Lung (tissue), 17 donors: ENCODE measurements at places on chromosomes 4 and X. TPM values are rescaled to one million over a fixed set of nuclear protein-coding genes. Genes with fewer than 3 reads are reported as not detected.

GRCh38 chrX:36640232-36640631, 367.9 kb upstream of the FAM47C start:
- DNase-seq, result no peak
- no peak overlapping the region for H3K27ac ChIP-seq
- H3K4me1 ChIP-seq, result no peaks in the 10 kb centered on the region
- H3K4me3 ChIP-seq, result no peak overlapping the region

DNA sequence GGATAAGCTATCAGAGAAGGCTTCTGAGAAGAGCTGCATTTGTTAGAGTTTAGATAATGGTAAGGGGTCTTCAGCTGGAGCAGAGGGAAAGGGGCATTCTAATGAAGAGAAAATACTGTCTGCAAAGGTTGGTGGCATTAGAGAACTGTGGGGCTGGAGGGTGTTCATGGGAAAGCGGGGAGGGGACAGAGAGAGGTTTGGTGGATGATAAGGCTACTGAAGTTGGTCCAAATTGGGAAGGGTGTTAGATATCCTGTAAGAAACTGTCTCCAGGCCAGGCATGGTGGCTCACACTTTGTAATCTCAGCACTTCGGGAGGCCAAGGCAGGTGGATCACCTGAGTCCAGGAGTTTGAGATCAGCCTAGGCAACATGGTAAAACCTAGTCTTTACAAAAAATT, 59.9 kb downstream of the AFF1 start:
- H3K4me1 ChIP-seq, result peaks cover 24% of the 10 kb centered on the region
- no peak for DNase-seq
- no peak overlapping the region for H3K27ac ChIP-seq
- H3K4me3 ChIP-seq, result no peak overlapping the region

Gene KLHL5
- total RNA-seq, result 33.4 TPM

Gene PRKG2
- total RNA-seq, result 3.3 TPM

DNA sequence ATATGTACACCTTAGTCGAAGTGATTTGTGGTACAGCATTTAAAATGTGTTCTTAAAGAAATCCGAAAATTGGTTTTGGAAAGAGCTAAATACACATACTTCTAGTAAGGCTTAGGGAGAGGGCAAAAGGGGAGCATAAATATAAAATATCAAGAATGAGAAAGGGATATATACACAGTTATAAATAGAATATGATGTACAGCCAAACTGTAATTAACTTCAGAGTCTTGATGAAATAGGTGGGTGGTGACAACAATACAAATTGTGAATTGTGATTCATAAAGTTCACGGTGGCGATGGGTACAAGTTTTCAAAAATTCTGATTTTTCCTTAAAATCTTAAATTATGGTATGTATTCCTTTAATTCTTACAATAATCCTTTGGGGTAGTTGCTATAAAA, 62.2 kb downstream of the KDM6A start:
- H3K4me3 ChIP-seq, result no peak overlapping the region
- H3K36me3 ChIP-seq, result no peaks in the 10 kb centered on the region
- no peaks in the 10 kb centered on the region for H3K27me3 ChIP-seq
- H3K4me1 ChIP-seq, result peaks cover 6% of the 10 kb centered on the region
- H3K27ac ChIP-seq, result no peak overlapping the region

- no peak for DNase-seq
- H3K27me3 ChIP-seq, result no peaks in the 10 kb centered on the region
- no peak overlapping the region for H3K4me3 ChIP-seq
- H3K36me3 ChIP-seq, result no peaks in the 10 kb centered on the region
- no peak overlapping the region for H3K27ac ChIP-seq
Observed at GRCh38 chr4:67343199-67343598, 202.1 kb downstream of the CENPC start.

DNA sequence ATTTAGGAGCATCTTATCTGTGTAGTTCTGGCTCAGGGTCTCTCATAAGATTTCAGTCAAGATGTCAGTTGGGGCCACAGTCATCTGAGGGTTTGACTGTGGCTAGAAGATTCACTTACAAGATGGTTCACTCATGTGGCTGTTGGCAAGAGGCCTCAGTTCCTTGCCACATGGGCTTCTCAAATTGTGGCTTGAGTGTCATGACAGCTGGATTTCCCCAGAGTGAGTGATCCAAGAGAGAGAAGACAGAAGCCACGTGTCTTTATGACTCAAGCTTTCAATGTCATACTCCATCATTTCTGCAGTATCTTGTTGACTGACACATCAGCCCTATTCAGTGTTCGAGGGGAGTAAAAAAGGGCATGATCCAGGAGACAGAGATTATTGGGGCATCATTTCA, 131.3 kb upstream of the AP1S2 start:
- H3K27ac ChIP-seq, result no peak overlapping the region
- no peaks in the 10 kb centered on the region for H3K36me3 ChIP-seq
- DNase-seq, result no peak
- H3K4me3 ChIP-seq, result no peak overlapping the region
- H3K27me3 ChIP-seq, result no peaks in the 10 kb centered on the region

Gene FAM241A
- total RNA-seq, result 3.0 TPM

DNA sequence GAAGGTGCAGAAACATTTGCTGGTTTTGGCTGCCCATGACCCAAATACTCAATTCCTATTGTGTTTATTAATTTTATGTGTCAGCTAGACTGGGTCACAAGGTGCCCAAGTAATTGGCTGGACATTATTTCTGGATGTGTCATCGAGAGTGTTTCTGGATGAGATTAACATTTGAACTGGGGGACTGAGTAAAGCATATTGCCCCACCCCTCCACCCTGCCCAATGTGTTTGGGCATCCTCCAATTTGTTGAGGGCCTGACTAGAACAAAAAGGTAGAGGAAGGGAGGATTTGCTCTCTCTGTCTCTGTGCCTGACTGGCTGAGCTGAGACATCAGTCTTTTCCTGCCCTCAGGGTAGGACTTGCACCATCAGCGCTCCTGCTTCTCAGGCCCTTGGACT, 29.7 kb upstream of the LCORL start:
- H3K4me3 ChIP-seq, result no peak overlapping the region
- no peak overlapping the region for H3K27ac ChIP-seq
- H3K27me3 ChIP-seq, result no peaks in the 10 kb centered on the region

Gene SPANXA1
- not detected for total RNA-seq

Gene WDR45
- total RNA-seq, result 48.1 TPM

Gene SOX3
- not detected for total RNA-seq

Gene FUNDC1
- total RNA-seq, result 11.3 TPM

Gene PPP2R2C
- total RNA-seq, result 0.03 TPM

Gene HSFX4
- total RNA-seq, result not detected

Gene EDNRA
- total RNA-seq, result 18.2 TPM

- no peaks in the 10 kb centered on the region for H3K36me3 ChIP-seq
- no peak for DNase-seq
- H3K27me3 ChIP-seq, result no peaks in the 10 kb centered on the region
- no peak overlapping the region for H3K4me3 ChIP-seq
- no peaks in the 10 kb centered on the region for H3K4me1 ChIP-seq
Observed at GRCh38 chr4:116321471-116321870, 763.9 kb downstream of the TRAM1L1 start.

DNA sequence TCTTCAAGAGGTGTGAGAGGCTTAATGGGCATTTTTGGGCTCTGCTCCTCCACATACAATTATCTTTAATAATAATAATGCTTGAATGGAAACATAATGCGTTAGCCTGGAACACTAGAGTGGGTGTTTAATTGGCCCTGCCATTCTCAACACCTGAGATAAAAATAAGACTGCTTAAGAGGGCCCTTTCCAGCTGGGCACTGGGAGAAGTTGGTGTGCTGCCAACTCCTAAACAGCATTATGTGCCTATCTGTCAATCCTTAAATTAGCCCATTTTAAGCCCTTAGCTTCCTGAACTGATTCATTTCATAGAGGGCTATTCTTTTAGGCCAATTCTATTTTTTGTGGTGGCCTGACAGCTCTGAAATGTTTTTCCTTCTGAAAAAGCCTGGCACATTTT, 211.1 kb upstream of the ZIC3 start:
- no peak overlapping the region for H3K27ac ChIP-seq
- no peaks in the 10 kb centered on the region for H3K4me1 ChIP-seq
- no peak for DNase-seq

DNA sequence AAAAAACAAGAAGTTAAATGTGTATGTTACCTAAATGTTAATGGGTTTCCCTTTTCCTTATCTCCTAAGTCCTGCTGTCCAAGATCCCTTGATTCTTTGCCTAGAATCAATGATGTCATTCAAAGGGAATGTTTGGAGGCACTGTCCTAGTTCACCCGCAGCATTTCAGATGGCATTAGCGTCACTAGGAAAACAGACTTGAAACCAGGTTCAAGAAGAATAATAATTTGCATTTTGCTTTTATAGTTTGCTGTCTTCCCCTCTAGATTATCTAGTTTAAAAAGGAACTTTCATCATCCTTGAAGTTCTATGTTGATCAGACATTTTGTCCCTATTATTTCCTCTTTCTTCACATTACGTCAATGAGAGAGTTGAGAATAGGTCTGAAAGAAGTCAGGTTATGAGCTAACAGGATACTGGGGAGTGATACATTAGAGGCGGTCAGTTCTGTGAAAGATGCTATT, 234.1 kb upstream of the PGRMC2 start:
- H3K27ac ChIP-seq, result no peak overlapping the region
- no peak for DNase-seq
- peaks cover 3% of the 10 kb centered on the region for H3K4me1 ChIP-seq
- H3K27me3 ChIP-seq, result no peaks in the 10 kb centered on the region
- H3K36me3 ChIP-seq, result no peaks in the 10 kb centered on the region

DNA sequence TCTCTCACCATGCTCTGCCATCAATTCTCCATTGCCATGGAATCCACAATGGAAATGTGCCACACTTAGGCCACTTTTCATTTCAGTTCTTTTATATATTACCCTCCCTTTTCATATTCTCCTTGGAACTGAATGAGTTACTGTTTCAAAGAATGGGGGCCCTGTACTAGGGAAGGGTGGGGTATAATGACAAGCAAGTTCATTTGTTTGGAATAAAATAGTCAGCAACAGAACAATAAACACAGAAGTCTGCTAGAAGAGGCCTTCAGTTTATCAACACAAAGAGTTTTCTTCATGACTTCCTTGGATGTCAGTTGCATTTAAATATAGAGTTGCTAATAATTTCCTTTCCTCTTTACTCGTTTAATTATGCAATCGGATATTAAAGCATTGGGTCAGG, 478.3 kb upstream of the FTHL17 start:
- no peaks in the 10 kb centered on the region for H3K27me3 ChIP-seq
- H3K36me3 ChIP-seq, result no peaks in the 10 kb centered on the region
- no peaks in the 10 kb centered on the region for H3K4me1 ChIP-seq
- no peak overlapping the region for H3K4me3 ChIP-seq
- H3K27ac ChIP-seq, result no peak overlapping the region
- DNase-seq, result no peak

Gene XKRX
- 8.8 TPM for total RNA-seq

Gene PPBP
- 2.5 TPM for total RNA-seq
